Stimulated activated CD4-positive, alpha-beta T cell treated with anti-CD3 and anti-CD28 coated beads, Interleukin-12 subunit alpha, Interleukin-12 subunit beta, amount 100 ng/mL, for 4 hours (primary cell): ENCODE measurements at places on chromosomes 5 and 9.
A peak's percentile ranks its signal among the peaks of the same experiment; 100 is the strongest.

DNA sequence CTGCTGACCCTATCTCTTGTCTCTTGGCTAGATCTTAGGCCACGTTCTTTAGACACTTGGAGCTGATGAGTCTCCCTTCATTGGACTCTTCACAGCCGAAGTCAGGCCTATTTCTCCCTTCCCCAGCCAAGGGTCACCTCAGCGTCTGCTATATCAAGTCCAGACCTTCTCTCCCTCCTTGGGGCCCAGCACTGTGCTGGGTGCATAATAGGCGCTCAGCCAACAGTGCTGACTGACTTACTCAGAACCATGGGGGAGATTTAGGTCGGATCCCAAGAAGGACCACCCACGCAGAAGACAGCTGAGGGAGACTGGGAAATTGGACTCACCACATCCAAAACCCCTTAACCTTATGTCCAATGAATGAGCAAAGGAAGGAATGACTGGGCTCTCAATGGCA lies 5.6 kb upstream of the AMBP start:
- no peak for DNase-seq

DNA sequence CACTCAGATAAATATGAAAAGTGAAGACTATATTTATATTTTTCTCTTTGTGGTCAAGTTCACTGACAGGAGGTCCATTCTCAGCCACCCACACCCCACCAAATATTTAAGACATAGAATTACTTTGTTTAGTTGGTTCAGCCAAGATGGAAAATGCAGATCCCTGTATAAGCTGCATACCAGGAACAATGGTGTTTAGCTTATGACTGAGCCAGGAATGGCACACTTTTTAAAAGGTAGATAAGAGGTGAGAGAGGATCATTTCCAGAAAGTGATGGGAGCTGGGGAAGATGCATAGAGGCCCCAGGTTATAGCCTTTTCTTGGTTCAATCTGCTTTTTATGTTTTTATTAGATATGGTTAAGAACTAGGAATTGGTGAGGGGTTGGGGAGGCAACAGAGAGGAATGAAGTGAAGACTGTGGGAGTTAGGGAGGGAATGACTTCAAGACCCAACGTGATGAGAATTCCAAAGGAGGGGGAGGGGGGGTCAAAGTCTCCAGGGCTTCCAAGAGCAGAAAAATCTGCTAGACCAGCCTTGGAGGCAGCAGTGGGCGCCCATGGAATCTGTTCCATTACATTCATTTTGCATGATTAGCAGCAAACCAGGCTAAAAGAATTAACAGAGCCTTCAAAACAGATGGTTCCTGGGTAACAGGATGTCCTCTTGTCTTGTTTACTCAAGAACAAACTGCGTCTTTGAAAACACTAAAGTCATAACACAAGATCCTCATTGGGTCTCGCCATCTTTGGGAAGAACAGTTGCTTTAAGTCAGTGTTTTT lies 95.2 kb downstream of the FGF1 start:
- no peak for DNase-seq

- DNase-seq, result no peak
Observed at GRCh38 chr9:121636341-121636865, 15.0 kb upstream of the DAB2IP start.

DNA sequence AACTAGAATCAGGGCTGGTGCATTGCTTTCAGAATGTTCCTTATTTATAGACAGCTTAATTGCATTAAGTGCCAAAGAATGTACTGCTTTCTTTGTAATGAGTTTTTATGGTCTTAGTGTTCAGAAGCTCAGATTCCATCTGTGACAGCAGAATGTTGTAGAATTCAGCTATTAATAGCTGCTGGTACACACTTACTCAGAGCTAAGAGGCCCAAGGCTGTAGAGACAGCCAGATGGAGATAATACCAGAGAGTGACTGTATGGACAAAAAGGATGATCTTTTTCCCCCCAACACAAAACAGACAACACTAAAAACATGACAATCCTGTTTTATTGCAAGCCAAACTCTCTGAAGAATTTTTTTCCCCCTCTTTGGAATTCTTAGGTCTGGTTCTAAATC lies 50.2 kb downstream of the PPP2R2B start:
- no peak for DNase-seq

GRCh38 chr5:123856766-123857165 lies 344.8 kb downstream of the CSNK1G3 start:
- DNase-seq, result no peak

GRCh38 chr9:112601636-112602035 lies 115.0 kb downstream of the KIAA1958 start:
- no peak for DNase-seq

DNA sequence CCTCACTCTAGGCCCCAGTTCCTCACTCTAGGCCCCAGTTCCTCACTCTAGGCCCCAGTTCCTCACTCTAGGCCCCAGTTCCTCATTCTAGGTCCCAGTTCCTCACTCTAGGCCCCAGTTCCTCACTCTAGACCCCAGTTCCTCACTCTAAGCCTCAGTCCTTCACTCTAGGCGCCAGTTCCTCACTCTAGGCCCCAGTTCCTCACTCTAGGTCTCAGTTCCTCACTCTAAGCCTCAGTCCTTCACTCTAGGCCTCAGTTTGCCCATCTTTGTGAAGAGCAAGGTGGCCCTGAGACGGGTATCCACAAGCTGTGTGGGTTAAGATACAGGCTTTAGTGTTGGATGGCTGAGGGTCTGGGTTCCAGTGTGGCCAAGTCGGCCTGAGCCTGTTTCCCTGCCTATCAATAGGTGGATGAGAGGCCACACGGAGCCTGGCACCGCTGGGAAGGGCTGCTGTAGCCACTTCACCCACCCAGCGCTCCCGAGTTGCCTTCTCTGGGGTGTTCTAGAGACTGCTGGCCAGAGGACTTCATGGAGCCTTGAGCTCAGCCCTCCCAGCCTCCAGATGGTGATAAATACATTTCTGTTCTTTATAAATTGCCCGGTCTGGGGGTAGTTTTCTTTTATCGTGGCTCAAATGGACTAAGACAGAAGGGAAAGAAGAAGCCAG lies 150.2 kb downstream of the RXRA start:
- no peak for DNase-seq

- DNase-seq, result no peak
Observed at GRCh38 chr9:133691191-133691590, 47.0 kb downstream of the SARDH start.

DNA sequence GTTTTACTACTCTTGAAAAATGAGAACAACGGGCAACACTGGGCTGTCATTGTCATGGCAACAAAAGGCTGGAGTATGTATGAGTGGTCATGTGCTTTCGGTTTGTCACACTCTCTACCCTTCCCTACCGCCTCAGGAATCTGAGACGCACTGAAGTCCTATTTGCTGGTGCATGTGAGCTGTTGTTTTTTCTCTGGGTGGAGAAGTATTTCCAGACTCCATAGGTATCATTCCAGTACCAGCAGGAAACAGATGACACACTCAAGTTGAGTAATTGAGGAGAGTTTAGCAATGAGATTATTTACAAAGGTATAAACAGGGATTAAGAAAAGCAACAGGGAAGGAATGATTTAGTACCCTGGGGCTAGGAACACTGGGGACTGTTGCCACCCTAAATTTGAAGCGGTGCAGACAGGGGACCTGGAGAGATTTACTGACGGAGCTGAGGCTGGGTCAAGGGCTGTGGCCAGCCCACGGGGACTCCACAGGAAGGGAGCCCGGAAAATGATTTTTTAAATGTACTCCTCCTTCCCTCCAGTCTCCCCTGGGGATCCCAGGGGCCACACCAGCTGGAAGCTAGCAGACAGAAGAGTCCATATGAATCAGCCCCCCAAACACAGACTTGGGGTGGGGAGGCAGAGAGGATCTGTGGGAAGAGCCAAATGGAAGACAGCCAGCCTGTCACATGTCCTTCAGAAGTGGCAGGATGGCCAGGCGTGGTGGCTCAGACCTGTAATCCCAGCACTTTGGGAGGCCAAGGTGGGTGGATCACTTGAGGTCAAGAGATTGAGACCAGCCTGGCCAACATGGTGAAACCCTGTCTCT lies 13.2 kb upstream of the ZBTB43 start:
- DNase-seq, result no peak

DNA sequence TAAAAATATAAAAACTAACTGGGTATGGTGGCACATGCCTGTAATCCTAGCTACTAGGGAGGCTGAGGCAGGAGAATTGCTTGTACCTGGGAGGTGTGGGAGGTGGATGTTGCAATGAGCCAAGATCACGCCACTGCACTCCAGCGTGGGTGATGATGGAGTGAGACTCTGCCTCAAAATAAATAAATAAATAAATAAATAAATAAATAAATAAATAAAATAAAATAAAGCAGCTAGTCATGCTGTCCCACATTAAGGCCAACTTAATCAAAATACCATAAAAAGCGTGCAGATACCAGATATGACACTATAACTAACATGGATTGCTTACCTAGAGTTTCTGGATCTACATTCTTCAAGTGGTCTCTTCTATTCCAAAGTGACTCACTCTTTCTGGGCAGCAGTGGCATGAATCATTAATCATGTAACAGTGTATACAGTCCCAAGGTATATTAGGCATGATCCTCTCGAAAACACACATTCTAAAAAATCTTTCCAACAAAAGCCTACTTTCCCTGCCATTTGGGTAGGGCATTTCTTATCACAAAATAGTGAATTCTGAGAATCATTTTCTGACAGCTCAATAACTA lies 187.1 kb downstream of the ELAVL2 start:
- DNase-seq, result no peak

- no peak for DNase-seq
Observed at GRCh38 chr5:9617739-9618504, 12.2 kb downstream of the TAS2R1 start.

DNA sequence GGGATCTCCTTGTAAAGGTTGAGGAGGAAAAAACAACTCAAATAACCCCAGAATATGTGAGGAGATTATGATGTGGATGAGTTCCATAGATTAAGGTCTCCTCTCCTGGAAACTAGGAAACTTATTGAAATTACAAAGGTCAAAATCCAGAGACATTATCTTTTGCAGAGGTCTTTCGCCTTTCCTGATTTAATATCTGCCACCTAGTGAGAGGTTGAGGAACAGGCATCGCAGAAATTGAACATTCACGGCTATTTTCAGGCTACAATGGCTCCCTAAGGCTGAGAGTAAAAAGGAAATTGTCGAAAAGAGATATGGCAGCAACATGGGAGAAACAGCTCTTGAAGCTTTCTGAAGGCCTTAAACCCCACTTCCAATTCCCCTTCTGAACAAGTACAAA lies 127.5 kb upstream of the PLCXD3 start:
- no peak for DNase-seq

DNA sequence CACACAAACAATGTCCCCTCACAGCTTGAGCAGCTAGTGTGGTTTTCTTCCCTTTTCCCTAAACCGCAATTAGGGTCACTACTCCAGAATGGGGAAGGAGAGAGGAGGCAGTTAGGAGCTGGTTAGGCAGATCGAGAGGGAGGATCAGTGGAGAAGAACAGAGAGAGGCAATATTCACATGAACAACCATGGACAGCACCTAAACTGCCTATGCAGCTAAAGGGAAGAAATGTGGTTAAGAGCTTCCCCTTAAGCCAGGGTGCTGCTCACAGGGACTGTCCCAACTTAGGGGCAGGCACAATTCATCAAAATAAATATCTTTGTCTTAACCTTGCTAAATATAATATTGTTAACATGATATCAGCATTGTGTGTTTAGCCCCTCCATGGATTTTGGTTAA lies 359.3 kb upstream of the CDH18 start:
- no peak for DNase-seq

DNA sequence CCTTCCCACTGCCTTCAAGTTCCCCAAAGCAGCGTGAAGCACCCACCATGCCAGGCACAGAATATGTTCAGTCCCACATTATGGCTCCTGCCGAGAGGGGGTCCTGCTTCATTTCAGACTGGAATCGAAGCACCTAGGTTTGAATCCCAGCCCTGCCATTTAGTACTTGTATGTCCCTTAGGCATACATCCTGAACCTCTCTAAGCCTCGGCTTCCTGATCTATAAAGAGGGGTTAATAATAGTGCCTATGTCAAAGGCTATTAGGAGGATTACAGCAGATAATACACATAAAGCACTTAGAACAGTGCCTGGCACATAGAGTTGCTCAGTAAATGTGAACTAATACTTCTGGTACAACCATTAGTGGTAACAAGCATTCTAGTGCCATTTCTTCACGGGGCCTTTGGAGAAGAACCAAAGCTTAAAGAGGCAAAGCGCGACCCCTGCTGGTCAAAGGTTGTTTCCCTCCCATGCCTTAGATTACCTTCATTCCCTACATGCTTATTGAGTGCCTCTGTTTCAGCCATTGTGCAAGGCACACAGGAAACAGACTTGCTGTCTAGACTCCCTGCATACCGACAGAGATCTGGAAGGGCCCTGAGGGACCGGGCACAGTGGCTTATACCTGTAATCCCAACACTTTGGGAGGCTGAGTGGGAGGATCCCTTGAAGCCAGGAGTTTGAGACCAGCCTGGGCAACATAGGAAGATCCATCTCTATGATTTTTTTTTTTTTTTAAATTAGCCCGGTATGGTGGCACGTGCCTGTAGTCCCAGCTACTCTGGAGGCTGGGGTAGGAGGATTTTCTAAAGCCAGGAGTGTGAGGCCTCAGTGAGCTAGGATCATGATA lies 98.3 kb downstream of the PPARGC1B start:
- DNase-seq, result peak; percentile 79

DNA sequence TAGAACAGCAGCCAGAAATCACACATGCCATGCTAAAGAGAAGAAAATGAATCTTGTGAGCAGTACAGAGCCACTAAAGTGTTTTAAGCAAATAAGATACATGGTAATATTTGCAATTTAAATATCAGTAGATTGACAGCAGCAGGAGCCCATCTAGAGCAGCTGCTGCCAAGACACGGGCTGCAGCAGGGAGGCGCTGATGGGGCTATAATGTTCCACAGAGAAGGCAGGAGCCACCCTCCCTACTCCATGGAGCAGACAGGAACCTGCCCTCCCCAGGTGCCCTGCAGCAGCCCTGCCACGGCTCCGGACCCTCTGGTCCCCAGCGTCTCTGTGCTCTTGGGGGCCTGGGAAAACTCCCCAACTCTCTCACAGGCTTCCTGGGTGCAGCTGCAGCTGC lies 224.1 kb upstream of the ISL1 start:
- no peak for DNase-seq

GRCh38 chr5:160021831-160022446 lies 13.0 kb downstream of the TTC1 start:
- peak; percentile 13 for DNase-seq

DNA sequence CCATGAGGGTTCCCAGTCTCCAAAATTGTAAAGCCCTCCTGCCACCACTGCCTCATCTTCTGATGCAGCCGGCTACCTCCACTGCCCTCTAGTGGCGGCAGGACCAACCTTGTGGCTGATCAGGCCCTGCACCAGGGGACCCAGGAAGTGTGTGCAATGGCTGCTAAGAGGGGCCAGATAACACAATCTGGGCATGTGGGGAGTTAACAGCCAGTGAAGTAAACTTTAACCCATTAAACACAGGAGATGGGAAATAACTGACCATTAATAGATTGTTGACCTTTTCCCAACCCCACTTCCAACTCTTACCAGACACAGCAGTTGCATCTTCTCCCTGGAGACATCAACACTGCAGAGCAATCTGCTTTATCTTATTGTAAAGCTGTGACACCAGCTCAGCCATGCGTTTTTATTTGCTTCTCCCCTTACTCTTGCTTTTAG lies 63.3 kb downstream of the FREM1 start:
- peak; percentile 55 for DNase-seq

- no peak for DNase-seq
Observed at GRCh38 chr5:151572657-151573368, 18.3 kb downstream of the FAT2 start.
